ENCODE measurements at places on chromosomes 6 and 20. TPM values are rescaled to one million over a fixed set of nuclear protein-coding genes. Genes with fewer than 3 reads are reported as not detected.

CHRNA4 gene
- not detected for polyA plus RNA-seq

LPA gene
- not detected for polyA plus RNA-seq

SGK2 gene
- not detected for polyA plus RNA-seq

OR2W1 gene
- polyA plus RNA-seq: not detected
